ENCODE measurements at places on chromosomes 7 and 10. TPM values are rescaled to one million over a fixed set of nuclear protein-coding genes. Genes with fewer than 3 reads are reported as not detected.

SLC16A9 gene
- total RNA-seq: 6.0 TPM

ODAD2 gene
- total RNA-seq: 16.6 TPM

C7orf25 gene
- 5.6 TPM for total RNA-seq

CNPY1 gene
- not detected for total RNA-seq

PTTG1IP2 gene
- not detected for total RNA-seq

COL26A1 gene
- total RNA-seq: 0.25 TPM

ZPBP gene
- total RNA-seq: 0.85 TPM

NPTX2 gene
- total RNA-seq: 0.46 TPM

ACSL5 gene
- total RNA-seq: 62.6 TPM

ACTL6B gene
- not detected for total RNA-seq

TRIM74 gene
- not detected for total RNA-seq

NMT2 gene
- 20.0 TPM for total RNA-seq

CDK14 gene
- 117 TPM for total RNA-seq

COL1A2 gene
- 497 TPM for total RNA-seq

Measured in lung (tissue), 17 donors.